Right hindlimb (tissue), 1 donor: ENCODE measurements at places on chromosomes 2 and 18.

- no peak for DNase-seq
Observed at GRCh38 chr2:219645631-219646527, 18.4 kb downstream of the SLC4A3 start.

GRCh38 chr2:141824790-141825189 lies 306.0 kb downstream of the LRP1B start:
- DNase-seq: no peak

DNA sequence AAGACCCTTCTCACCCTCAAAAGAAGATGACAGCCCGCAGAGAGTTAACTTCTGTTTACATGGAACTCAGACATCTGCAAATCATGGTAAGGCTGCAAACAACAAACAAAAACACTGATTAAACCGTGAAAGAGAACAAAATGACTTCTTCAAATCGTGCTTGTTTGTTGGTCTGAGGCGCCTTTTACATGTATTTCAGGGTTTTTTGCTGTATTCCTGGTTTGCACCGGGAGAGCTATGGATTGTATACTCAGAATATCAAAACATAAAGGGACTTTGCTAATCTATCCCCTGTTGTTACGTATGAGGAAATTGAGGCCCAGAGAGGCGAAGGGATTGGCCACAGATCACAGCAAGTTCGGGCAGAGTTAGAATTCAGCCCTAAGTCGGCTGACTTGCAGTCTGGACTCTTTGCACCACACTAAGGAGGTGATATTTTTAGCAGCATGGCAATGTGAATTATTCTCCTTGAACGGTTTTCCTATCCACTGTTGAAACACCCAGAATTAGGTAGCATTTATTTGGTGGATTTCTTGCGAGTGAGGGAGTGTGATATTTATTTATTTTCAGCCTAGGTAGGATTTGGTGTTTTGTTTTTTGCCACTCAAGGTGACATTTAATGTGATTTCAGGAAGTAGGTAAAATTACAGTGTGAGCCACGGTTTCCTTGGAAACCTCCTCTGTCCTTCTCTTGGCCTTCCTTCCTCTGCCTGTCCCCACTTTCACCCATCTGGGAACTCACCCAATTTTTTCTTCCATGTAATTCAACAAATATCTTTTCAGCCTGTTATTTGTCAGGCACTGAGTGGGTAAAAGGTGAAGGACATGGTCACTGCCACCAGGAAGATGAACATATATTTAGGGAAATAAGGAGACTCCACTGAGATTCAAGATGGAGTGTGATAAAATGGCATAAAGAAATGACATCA lies 980 bp upstream of the PDE6D start:
- DNase-seq: peak; percentile 29

GRCh38 chr2:29528891-29529520 lies 392.4 kb downstream of the ALK start:
- DNase-seq: peak; percentile 86

GRCh38 chr18:58024139-58024538 lies 19.9 kb upstream of the NEDD4L start:
- no peak for DNase-seq

GRCh38 chr2:88199912-88200682 lies 30.0 kb downstream of the THNSL2 start:
- DNase-seq: peak; percentile 38

GRCh38 chr2:133380991-133381390 lies 187.3 kb downstream of the NCKAP5 start:
- no peak for DNase-seq

- peak; percentile 10 for DNase-seq
Observed at GRCh38 chr2:42847596-42848151, 55.3 kb upstream of the HAAO start.

GRCh38 chr2:129748653-129749052 lies 230.8 kb upstream of the RAB6C start:
- DNase-seq: no peak

- DNase-seq: no peak
Observed at GRCh38 chr2:109126501-109126860, 2.5 kb upstream of the SH3RF3 start.

DNA sequence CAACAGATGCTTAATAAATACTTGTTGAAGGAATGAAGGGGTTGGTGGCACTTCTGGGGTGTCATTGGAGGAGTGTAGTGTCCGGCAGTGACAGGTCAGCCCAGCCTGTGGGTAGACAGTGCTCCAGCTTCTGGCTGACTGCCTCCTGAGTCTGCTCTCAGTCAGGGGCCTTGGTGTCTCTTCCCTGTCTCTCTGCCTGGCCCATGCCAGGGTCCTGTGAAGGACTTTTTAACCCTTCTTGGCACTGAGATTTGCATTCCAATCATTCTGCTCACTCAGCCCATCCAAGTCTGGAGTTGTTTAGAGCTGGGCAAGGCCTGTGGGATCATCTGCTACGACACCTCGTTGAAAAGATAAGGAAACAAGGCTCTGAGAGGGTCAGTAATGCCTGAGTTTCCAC lies 1.4 kb upstream of the KCNK3 start:
- DNase-seq: no peak

GRCh38 chr2:235570256-235570655 lies 76.4 kb downstream of the AGAP1 start:
- DNase-seq: no peak

DNA sequence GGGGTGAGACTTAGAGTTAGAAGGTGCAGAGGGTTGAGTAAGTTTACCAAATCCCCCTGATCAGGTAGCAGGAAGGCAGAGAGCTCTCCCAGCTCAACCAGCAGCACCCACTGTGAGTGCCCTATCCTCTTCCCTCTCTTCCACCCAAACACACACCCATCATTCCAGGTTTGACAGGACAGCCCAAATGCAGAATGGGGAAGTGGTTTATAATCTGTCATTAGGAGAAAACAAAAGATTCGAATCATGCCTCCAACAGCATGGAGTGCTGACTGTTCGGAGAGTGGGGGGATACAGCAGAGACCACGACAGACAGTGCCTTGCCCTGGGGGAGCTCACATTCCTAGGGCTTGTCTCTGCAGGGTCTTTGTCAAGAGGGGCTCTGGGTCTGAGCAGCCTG lies 11.7 kb downstream of the CXCR2 start:
- DNase-seq: no peak

GRCh38 chr18:59268721-59269562 lies 4.3 kb downstream of the RAX start:
- DNase-seq: peak; percentile 65

- DNase-seq: no peak
Observed at GRCh38 chr18:75698861-75699260, 271.4 kb upstream of the SMIM21 start.

GRCh38 chr2:53640466-53640865 lies 127.1 kb upstream of the CHAC2 start:
- no peak for DNase-seq

GRCh38 chr18:58268849-58269248 lies 224.8 kb downstream of the NEDD4L start:
- peak; percentile 41 for DNase-seq

DNA sequence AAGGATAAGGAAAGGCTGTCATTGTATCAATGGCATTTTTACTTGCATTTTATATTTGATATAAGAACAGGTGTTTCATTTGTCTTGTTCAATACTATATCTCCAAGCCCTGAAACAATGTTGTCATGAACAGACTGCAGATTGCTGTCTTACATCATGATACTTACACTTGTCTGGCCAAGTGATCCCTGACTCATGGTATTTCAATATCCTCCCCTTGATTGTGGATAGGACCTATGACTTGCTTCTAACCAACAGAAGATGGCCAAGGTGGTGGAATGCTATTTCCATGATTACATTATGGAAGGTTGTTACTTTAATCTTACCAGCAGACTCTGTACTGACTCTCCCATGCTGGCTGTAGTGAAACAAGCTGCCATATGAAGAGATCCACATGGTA lies 471.1 kb downstream of the CCDC85A start:
- DNase-seq: no peak

- DNase-seq: no peak
Observed at GRCh38 chr2:229601396-229601795, 113.0 kb downstream of the DNER start.

DNA sequence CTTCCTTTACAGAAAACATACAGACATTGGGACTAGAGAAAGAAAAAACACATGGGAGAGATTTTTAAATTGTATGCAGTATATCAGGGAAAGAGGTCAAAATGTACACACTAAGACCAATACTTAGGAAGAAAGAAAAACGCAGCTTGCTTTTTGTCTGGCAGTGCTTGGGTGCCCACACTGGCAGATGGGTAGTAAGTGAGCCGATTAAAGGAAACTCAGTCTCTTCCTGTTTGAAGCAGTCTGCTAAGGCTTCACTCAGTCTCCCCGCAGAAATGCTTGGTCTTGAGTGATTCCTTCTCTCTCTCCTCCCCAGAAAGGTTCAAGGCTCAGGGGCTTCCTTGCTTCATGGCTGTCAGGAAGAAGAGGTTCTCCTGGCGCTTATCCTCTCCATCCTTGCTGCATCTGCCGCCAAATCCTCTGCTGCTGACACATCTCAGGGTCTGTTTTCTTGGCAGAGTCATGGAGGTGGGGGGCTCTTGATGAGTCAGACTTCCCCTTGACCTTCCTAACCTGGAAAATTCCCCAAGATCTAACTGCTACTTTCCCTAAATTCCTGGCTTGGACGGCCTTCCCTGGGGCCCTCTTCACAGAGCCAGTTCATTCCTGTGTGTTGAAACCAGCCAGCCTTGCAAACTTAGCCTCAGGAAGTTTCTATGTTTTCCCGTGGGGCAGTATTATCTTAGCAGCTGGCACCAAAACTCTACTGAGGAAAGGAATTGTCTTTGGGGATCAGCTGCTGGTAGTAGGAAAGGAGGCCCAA lies 10.5 kb upstream of the TMSB10 start:
- DNase-seq: peak; percentile 46

DNA sequence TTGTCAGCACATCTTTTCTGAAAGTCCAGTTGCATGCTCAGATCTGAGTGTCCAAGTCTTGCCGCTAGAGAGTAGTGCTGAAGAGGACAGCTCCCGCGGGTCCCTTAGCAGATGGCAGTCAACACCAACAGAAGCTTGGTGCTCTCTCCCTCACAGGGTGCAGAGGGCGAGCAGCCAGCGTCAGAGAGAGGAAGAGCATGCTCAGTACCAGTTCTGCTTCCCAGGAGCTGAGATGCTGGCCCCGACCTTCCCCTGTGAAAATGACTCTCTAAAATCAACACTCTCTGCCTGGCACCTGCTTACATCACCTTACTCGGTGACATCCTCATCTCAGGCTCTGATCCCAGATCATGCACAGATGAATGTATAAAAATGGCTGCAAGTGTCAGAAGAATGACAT lies 86.0 kb upstream of the TWIST2 start:
- DNase-seq: no peak

DNA sequence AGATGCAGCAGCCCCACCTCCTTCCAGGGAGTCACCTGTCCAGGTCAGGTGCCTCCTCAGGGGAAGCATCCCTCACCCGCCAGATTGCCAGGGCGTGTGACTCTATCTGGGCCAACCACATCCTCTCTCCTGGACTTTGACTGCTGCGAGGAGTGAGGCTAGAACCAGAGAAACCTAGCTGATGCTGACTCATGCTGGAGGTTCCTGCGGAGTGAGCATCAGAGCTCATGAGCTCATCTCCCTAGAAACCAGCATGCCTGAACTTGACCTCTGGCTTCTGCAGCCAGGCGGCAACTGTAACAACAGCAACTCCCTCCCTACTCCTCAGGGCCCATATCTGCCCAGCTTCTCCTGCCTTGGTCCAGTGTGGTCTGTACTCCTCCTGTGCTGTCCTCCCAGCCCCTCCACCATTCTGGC lies 28.3 kb upstream of the NT5DC4 start:
- no peak for DNase-seq

DNA sequence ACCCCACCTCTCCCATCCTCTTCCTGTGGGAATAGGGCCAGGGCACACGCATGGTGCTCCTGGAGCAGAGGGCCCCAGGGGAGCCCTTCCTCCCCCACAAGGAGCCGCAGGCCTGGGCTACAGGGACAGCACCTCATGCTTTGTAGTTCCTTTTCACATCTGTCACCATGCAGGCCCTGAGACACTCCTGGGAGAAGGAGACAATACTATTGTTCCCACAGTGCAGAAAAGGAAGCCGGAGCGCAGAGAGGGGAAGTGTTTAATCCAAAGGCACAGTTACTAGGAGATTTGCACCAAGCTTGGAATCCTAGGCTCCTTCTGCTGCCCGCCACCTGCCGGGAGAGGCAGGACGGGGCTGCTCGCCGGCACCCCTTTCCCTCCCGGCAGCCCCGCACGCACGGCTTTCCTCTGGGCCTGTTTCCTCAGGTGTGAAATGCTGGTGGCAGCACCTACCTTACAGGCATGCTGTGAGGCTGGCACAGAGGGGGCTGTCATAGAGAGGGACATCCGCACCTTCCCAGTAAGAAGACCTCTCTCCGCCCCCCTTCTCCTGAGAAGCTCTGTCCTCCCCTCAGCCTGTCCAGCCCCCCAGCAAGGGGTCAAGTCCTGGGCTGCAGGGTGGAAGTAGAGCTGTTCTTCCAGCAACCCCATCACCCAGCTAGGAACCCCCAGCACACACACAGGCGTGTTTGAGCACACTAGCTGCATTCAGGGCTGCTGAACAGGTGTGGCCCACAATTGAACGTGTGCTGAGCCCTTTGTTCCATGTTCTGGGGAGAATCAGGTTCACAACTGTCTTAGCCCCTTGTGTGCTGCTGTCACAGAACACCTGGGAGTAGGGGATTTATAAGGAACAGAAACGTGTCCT lies 62.6 kb downstream of the SMAD7 start:
- no peak for DNase-seq

DNA sequence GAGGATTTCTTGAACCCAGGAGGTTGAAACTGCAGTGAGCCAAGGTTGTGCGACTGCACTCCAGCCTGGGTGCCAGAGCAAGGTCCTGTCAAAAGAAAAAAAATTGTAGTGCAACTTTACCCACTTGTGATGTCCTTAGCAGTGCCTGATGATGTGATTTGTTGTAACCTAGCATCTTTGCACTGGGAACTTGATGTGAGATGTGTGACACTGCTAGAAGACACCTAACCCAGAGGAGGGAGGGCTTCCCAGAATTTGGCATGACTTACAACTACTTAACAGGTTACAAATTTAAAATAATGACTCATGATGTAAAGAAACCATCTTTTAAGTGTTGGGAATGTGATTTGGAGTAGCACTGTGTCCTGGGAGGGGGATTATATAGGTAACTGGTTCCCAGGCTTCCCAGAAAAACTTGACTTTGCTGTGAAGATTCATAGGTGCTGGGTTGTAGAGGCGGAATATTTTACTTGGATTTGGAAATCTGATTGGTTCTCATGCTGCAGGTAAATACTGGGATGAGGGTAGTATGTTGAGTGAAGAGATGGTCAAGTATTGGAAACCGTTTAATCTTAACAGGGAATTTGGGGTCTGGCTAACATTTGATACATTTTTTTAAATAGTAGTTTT lies 3.7 kb downstream of the EEF1B2 start:
- no peak for DNase-seq

DNA sequence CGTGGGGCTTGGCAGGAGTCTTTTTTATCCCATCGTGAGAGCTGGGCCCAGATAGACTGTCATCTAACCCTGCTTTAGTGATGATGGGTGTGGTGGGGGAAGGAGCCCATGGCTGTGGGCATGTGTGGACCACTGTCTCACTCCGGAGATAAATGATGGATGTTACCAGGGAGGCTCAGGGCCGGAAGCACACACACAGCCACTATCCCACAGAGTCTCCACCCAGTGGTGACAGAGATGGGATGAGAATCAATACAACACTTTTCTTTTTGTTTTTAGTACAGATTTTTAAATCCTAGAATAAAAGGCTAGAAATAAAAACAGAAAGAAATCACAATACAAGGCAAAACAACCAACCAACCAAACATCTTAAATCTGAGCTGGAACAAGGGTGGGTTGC lies 233.4 kb downstream of the SOX11 start:
- no peak for DNase-seq
